ENCODE measurements at places on chromosomes 2 and 18.
A peak's percentile ranks its signal among the peaks of the same experiment; 100 is the strongest.

- no peak for DNase-seq
These were observed 1010.7 kb downstream of the TDRD15 start for GRCh38 chr2:22134421-22134820.

GRCh38 chr2:46528880-46529279 is 49.5 kb downstream of the TMEM247 start:
- DNase-seq: no peak

DNA sequence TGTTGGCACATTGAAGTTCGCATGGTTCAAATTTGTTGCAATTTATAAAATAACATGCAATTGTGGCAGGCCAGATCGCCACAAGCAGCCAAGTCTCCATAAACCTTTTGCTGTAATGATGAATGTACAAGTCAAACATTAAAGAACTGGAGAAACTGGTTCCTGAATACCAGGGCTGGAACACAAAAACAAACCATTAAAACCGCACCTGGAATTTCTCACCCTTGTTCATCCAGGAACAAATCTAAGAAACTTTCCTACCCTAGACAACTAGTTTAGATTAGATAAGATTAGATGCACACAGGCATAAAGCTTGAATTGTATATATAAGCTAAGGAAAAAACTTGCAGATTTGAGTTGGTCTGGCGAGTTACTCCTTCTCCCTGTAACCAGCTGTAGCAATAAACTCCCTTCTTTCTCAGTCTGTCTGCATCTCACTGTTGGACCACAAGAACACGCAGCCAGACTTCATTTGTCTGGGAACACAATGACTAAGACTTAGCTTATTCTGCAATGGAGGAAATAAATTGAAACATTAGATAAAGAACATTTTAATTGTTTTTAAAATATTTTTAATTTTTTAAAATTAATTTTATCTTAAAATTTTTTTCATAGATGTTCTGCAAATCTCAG is 1835.5 kb upstream of the LRRTM1 start:
- peak; percentile 2 for DNase-seq

- DNase-seq: no peak
These were observed 203.2 kb downstream of the DLGAP1 start for GRCh38 chr18:4251873-4252272.

GRCh38 chr18:12312976-12313375 is 4.9 kb downstream of the TUBB6 start:
- no peak for DNase-seq

GRCh38 chr2:20444101-20444992 is 2.5 kb upstream of the RHOB start:
- DNase-seq: peak; percentile 24

DNA sequence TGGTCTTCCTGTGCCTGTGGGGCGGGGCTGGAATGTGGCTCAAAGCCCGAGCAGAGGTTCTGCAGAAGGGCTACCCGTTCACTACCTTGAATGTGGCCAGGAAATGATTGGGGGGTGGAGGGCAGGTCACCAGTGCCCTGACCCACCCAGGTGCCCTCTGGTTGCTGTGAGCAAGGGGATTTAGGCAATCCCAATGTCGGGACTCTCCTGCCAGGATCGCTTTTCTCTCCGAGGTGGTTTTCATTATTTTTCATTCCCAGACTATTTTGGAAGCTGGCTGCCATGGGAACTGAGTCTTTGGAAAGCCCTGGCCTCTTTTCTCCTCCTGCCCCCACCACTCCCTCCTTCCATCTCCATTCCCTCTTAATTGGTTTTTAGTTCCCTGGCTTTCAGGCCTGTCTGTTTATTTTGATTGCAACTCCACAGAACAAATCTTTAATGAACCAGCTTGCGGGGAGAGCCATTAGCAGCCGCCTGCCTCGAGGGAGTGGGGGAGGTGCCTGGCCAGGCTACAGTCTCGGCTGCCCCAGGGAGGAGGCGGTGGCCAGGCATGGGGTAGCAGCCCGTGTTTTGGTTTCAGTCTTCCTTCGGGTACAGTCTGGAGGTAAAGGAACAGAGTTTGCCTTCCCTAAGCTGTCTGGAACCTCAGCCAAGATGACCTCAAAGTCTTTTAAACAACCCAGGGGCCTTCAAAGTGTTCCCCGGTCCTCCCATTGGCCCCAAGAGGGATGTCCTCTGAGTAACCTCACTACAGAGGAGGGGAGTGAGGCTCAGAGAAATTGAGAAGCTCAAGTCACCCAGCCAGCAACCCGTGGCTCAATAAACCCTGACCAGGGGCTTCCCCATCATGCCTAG is 114.4 kb upstream of the HAAO start:
- DNase-seq: peak; percentile 96

DNA sequence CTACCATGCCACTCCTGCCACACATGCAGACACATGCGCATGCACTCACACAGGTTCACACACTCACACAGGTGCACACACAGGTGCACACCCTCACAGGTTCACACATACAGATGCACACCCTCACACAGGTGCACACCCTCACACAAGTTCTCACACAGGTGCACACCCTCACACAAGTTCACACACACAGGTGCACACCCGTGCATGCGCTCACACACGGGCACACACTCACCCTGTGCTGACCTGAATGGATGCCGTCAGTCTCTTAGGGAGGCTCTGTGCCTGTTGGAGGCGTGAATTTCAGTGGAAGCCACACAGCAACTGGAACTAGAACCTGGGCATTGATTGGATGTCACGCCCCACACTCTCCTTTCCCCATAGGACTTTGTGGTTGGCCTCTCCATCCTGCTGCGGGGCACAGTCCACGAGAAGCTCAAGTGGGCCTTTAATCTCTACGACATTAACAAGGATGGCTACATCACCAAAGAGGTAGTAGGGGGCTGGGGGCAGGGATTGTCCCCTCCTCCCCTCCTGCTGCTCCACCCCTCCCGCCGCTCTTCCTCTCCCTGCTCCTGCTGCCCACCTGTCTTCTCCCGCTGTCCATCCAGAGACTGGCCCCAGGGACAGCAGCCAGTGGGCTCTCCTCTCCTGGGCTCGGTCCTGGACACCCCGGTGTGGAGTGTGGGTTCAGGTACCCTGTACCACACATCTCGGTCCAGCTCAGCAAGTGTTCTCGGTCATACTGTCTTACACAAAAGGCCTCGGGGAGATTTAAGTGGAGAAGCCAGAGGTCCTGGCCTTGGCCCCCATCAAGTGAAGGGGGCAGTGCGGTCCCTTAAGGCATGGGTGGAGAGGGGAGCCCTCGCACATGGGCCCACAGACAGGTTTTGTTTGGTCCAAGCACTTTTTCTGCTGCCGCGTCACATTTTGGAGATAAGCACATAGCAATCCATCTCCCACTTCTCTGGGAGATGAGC is 21.0 kb upstream of the FAHD2A start:
- no peak for DNase-seq

GRCh38 chr18:5285326-5285725 is 10.2 kb downstream of the ZBTB14 start:
- peak; percentile 21 for DNase-seq

GRCh38 chr2:101689114-101689825 is 8.2 kb upstream of the MAP4K4 start:
- DNase-seq: no peak

- peak; percentile 49 for DNase-seq
These were observed 177.3 kb downstream of the AGAP1 start for GRCh38 chr2:235670974-235671787.

GRCh38 chr2:144183727-144184126 is 336.2 kb downstream of the ZEB2 start:
- peak; percentile 59 for DNase-seq

GRCh38 chr2:201909961-201910361 is 103.6 kb downstream of the CDK15 start:
- DNase-seq: no peak

DNA sequence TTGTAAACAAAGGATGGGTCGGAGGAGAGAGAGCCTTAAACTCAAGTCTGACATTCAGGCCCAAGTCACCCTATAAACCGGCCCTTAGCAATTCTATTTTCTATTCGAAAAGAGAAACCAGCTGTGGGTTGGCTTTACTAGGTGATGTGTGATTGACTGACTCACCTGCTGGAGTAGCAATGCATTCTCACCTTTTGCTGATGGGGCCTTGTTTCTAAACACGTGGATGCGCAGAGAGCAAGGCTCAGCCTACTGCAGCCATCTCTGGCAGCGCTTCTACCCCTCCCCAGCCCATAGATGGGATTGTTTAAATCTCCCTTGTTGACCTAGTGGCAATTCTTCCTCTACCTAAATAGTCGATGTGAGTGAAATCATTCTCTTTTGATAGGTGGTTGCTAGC is 138.5 kb downstream of the MEIS1 start:
- DNase-seq: no peak

DNA sequence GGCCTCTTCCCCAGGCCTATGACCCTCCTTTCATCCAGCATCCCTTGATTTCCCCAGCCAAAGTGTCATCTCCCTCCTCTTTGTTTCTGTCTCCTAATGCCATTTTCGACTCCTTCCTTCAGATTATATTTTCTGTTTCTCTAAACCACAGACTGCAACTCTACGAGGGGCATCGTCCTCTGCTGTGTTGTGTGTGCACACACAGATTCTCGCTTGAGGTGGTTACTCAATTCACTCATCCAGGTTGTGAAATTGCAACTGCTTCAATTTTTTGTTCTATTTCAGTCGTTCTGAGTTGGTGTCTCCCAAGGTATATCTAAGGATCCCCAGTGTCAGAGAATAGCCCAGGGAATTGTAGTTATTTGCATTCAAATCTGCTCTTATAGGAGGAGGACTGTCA is 113.5 kb upstream of the NDUFV2 start:
- DNase-seq: no peak

- DNase-seq: no peak
These were observed 59.4 kb upstream of the SOS1 start for GRCh38 chr2:39179974-39180960.

DNA sequence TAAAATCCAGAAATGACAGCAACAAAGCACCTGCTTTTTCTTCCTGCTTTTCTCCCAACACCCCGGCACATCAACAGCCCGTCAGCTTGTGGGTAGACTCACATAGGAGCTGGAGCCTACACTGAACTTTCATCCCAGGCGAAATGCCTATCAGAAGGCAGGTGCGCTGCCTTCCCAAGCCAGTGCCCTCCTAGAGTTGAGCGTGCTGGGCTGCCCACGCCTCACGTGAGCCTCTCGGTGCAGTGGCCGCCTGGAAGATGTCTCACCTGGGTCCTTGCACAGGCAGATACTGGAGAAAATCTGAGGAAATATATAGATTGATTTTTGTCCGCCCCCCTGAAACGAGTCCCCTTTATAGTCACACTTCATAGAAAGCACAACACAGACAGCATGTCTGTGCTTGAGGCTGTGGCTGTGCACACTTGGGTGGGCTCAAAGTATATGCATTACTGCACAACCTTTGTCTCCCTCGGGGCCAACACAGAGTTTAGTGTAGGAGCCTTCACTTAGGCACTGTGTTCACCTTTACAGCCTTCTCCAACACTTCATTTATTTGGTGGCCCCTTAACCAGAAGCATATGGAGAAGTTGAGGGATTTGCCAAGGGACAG is 112.5 kb downstream of the SMAD7 start:
- DNase-seq: no peak

DNA sequence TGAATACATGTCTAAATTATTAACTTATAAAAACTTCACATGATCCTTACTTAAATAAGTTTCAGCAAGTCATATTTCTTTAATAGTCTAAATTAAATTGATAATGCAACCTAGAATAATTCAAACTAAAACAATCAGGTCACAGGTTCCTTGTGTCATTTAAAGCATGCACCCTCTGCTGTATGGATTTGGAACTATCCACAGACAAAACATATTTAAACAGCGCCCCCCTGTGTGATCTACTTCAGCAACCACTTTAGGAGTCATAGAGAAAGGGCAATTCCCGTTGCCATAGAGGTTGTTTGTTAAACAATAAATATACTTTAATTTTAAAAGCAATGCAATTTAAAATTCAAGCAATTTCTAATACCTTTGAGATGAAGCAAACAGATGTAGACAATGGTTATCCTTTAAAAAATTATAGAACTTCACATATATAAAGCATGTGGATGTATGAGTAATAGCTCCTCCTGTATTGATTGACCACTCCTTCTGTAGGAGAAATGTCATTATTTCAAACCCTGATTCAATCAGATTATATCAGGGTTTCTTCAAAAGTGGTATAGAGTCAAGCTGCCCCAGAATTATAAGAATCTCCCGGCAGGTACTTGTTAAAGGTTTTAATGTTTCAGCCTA is 21.2 kb downstream of the GRB14 start:
- peak; percentile 55 for DNase-seq

- DNase-seq: no peak
These were observed 108.7 kb downstream of the ZBTB7C start for GRCh38 chr18:48300463-48300961.

DNA sequence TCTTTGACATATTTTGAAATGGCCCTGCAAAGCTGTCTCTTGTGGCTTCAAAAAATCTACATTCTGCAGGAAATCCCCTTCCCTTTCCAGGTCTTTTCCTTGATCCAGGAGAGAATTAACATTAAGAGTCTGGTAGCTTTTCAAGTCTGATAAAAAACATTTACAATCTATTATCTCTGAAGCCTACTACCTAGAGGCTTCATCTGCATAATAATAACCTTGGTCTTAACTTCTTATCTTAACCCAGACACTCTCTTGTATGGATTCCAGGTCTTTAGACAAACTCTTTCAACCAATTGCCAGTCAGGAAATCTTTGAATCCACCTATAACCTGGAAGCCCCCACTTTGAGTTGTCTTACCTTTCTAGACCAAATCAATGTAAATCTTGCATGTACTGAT is 179.3 kb upstream of the ZC3H15 start:
- no peak for DNase-seq

DNA sequence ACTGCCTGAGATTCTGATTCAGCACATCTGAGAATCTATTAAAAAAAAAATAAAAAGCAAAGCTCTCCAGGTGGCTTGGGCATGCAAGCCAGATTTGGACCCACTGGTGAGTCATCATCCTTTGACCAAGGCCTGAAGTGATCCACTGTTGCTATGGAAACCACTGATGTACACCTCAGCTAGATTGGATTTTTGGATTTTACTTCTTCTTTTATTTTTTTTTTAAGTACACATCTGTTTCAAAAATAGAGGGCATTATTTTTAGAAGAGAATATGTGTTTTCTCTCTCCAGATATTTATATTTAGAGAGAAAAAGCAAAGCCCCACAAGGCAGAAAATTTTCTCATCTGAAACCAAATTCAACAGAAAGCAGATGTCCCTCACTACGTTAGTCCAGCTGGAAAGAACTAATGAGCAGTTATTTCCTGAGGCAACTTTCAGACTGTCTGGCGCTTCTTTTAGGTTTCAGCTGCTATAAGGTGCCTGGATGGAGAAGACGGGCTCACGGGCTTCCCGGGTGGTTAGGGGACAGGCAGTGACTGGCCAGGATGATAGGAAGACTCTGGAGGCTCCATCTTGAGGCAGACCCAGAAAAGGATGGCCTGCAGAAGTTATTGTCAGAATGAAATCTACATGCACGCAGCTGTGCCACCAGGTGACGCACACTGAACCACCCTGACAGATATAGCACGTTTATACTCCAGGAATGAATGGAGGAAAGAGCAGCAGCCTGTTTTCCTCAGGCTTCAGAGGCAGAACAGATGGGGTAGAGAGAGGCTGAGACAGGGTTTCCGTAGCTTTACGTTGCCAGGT is 50.5 kb downstream of the MRPL35 start:
- DNase-seq: peak; percentile 50
